Epithelial cell of umbilical artery (primary cell): ENCODE measurements at places on chromosomes 13 and 19. TPM values are rescaled to one million over a fixed set of nuclear protein-coding genes. Genes with fewer than 3 reads are reported as not detected.

Gene ZAR1L
- not detected in 2 replicates for total RNA-seq

Gene GFY
- total RNA-seq, result not detected in 2 replicates

Gene ANGPTL4
- total RNA-seq, result 9.9 and 13.3 TPM in 2 replicates

Gene MBD3L3
- not detected in 2 replicates for total RNA-seq

Gene MRPL57
- 20.8 and 32.8 TPM in 2 replicates for total RNA-seq

Gene ZNF813
- 2.4 and 3.2 TPM in 2 replicates for total RNA-seq

Gene DZIP1
- total RNA-seq, result 17.5 and 18.1 TPM in 2 replicates

Gene FPR1
- total RNA-seq, result not detected in 2 replicates

Gene DHDH
- total RNA-seq, result not detected in 2 replicates

Gene ZNF808
- total RNA-seq, result 15.3 and 28.3 TPM in 2 replicates

Gene ZNF443
- 3.6 and 5.6 TPM in 2 replicates for total RNA-seq
